Stimulated activated CD4-positive, alpha-beta T cell treated with anti-CD3 and anti-CD28 coated beads, Interleukin-2, amount 100 ng/mL, for 24 hours (primary cell): ENCODE measurements at places on chromosomes 6 and 20.

DNA sequence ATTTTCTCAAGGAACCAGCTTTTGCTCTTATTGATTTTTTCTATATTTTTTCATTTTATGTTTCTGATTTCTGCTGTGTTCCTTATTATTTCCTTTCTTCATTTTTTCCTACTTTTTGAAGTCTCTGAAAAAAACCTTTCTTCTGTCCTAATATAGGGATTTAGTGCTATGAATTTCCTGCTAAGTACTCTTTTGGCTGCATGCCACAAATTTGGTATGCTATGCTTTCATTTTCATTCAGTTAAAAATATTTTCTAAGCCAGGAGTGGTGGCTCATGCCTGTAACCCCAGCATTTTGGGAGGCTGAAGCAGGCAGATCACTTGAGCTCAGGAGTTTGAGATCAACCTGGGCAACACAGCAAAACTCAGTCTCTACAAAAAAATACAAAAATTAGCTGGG lies 30.6 kb downstream of the SIRPD start:
- no peak for DNase-seq

DNA sequence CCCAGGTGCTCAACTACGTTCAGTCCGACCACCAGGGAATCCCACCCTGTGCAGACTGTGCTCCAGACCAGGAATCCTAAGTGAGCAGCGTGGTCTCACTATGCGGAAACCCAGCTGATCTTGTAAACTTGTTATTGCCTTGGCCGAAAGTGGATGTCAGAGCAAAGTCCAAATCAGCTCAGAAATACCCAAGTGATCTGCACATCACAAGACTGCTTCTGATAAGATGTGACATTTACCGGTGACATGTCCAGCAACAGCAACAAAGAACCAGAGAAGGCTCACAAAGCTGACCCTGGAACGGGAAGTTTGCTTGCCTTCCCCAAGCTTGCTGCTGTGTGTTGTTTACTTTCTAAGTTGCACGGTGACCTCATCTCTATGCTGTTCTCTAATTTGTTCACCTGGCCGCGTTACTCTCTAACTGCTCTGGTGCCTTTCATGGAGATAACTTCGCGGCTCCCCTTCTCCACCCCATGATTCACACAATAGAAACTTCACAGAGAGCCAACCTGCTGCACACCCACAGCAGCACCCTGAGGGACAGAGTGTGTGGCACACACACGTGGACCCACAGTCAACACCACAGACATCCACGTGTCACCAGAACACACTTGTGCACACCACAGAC lies 1.7 kb downstream of the BNIP5 start:
- DNase-seq = no peak

DNA sequence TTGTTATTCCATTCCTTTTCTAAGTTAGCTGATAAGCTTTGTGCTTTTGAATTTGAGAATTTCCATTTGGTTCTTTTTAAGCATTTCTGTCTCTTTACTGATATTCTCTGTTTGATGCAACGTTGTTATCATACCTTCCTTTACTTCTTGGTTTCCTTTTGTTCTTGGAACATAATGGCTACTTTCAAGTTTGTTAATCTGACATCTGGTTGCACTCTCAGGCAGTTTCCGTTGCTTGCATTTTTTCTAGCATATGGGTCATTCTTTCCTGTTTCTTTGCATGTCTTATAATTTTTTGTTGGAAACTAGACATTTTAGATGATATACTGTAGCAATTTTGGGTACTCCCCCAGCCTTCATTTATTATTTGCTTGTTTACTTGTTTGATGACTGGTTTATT lies 12.5 kb downstream of the CDC5L start:
- DNase-seq = no peak

GRCh38 chr20:16806886-16807285 lies 58.7 kb downstream of the OTOR start:
- DNase-seq = no peak

- DNase-seq = peak; percentile 43
These were observed 52.1 kb downstream of the RIPOR2 start for GRCh38 chr6:24883618-24884017.

DNA sequence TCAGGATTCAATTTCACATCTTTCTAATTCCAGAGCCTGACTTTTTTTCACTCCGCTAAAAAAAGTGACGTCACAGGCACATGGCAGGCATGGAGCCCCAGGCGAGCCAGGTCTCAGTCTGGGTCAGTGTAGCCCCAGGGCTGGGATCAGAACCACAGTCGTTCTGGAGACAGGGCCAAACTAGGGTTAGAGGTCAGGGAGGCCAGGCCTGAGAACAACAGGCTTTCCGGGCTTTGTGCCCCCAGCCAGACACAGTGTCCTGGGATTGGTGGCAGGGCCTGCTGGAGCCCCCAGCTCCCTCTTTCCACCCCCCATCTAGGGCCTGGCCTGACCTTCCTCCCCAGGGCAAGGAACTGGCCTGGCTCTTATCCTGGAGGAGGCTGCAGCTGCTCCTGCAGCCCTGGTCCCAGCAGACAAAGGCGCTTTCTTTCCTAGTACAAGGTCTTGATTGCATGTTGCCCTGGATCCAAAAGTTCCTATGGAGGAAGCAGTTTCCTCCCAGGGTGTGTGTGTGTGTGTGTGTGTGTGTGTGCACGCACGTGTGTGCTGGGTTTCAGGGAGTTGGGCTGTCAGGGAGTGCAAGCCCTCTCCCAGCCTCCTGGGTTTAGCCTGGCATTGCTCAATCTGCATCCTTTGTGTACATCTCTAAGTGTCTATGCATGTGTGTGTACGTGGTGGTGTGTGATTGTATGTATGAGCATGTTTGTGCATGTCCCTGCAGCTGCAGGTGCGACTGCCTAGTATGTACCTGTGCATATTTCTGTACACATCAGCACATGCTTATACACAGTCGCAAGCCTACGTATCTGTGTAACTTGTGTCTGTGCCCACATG lies 26.5 kb upstream of the EMILIN3 start:
- DNase-seq = no peak

- DNase-seq = no peak
These were observed 2.5 kb upstream of the ZSCAN16 start for GRCh38 chr6:28121876-28122275.

GRCh38 chr6:1287103-1287591 lies 24.8 kb upstream of the FOXQ1 start:
- no peak for DNase-seq

GRCh38 chr6:41997456-41997855 lies 52.9 kb upstream of the TAF8 start:
- no peak for DNase-seq

GRCh38 chr6:169783401-169783800 lies 32.0 kb downstream of the ERMARD start:
- no peak for DNase-seq
